ENCODE measurements at places on chromosomes 11 and 22.

DNA sequence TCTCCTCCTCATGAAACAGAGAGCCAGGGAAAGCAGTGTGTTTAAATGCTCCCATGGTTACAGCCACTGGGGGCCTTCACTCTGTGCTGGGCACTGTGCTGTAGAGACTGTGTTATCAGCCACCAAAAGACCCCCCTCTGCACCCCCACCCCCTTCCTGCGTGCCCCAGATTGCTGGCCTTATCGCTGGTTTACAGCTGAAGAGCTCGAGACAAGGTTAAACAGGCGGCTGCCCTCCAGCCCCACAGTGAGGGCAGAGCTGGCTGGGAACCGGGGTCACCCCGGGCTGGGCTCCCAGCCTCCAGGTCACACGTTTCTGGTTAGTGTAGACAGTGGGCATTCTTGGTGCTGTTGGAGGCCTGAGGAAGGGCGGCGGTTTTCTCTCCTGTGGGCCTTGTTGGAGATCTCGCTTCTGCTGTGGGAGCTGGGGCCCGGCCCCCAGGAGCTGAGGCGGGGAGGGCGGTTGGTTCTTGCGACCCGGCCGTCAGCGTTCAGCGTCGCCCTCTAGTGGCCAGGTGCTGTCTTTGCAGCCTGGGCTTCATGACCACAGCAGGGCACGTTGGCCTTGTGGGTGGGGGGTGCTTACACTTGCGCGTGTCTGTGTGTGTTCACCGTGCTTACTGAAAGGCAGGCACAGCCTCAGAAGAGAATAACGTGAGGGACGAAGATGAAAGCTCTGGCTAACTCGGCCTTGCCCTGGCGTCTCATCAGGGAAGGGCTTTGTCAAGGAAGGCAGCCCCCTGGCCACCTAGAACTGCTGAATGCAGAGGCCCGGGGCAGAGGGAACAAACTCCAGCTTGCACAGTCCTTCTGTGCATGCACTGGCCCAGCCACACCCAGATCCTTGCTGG is 40.8 kb downstream of the TBC1D22A start:
- peak; percentile 93 for DNase-seq
- H3K4me3 ChIP-seq = no peak overlapping the region
- no peak overlapping the region for H3K27ac ChIP-seq
- H3K4me1 ChIP-seq = peaks cover 13% of the 10 kb centered on the region
- H3K27me3 ChIP-seq = no peaks in the 10 kb centered on the region

GRCh38 chr11:12106101-12106500 is 4.3 kb upstream of the MICAL2 start:
- H3K36me3 ChIP-seq = no peaks in the 10 kb centered on the region
- no peak overlapping the region for H3K27ac ChIP-seq
- no peaks in the 10 kb centered on the region for H3K27me3 ChIP-seq
- H3K4me3 ChIP-seq = no peak overlapping the region

GRCh38 chr22:31098632-31099110 is 8.7 kb downstream of the SELENOM start:
- H3K4me3 ChIP-seq = no peak overlapping the region
- H3K27ac ChIP-seq = no peak overlapping the region
- H3K4me1 ChIP-seq = no peaks in the 10 kb centered on the region
- no peaks in the 10 kb centered on the region for H3K27me3 ChIP-seq
- H3K36me3 ChIP-seq = no peaks in the 10 kb centered on the region
- peak; percentile 69 for DNase-seq

DNA sequence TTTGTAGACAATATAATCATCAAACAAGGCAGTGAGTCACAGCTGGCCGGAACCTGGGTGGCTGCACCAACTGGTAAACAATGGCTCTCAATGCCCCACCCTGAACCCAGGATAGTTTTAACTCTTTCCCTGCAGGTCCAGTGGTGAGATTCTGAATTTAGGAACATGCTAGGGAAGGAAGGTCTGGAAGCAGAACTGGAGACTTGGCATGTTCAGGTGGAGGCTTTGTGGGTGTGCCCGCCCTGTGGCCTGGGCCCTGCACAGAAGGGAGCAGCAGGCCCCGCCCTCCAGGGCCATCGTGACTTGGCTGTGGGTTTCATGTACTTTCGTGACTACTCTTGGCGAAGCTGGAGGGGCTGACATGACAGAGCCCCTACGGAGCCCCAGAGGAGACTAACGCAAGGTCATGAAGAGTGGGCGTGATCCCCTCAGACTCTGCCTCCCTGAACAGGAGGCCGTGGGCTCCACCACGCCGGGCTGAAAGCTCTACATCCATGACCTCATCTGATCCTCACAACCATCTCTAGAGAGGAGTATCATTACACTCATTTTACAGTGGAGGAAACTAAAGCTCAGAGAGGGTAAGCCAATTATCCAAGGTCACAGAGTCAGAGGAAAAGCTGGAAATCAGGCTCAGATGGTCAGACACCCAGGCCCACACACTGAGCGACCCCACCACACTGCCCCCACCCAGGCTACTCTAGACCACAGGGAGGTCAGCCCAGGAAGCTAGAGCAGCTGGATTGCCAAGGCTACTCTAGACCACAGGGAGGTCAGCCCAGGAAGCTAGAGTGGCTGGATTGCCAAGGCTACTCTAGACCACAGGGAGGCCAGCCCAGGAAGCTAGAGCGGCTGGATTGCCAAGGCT is 27.3 kb downstream of the MAFF start:
- H3K4me1 ChIP-seq = peaks cover 29% of the 10 kb centered on the region
- no peaks in the 10 kb centered on the region for H3K27me3 ChIP-seq
- H3K27ac ChIP-seq = peak overlapping the region; percentile 61
- no peak for DNase-seq
- H3K4me3 ChIP-seq = no peak overlapping the region

GRCh38 chr11:99513368-99513767 is 492.6 kb downstream of the CNTN5 start:
- no peaks in the 10 kb centered on the region for H3K4me1 ChIP-seq
- no peak overlapping the region for H3K4me3 ChIP-seq
- no peaks in the 10 kb centered on the region for H3K36me3 ChIP-seq

- no peak for DNase-seq
- no peak overlapping the region for H3K27ac ChIP-seq
- no peak overlapping the region for H3K4me3 ChIP-seq
- H3K4me1 ChIP-seq = no peaks in the 10 kb centered on the region
Observed at GRCh38 chr22:27461470-27461869, 340.1 kb downstream of the MN1 start.
